ENCODE measurements at places on chromosomes 16 and 17. TPM values are rescaled to one million over a fixed set of nuclear protein-coding genes. Genes with fewer than 3 reads are reported as not detected.

DNA sequence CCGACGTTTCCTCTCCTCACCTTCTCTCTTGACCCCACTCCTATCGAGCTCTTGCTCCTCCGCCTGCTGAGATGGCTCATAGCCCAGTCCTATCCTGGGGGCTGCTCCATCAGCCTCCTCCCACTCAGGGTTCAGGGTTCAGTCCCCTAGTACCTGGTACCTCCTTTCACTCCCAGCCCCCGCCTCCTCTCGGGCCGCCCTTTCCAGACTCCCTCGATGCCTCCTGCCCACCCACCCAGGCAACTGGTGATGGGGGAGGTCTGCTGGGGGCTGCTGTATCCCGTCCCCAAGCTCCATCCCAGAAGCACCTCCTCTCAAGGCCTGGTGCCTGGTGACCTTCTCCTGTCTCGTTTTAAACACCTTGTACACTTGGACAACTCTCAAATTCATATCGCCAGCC lies 93.9 kb downstream of the AMFR start:
- no peak for DNase-seq

DNA sequence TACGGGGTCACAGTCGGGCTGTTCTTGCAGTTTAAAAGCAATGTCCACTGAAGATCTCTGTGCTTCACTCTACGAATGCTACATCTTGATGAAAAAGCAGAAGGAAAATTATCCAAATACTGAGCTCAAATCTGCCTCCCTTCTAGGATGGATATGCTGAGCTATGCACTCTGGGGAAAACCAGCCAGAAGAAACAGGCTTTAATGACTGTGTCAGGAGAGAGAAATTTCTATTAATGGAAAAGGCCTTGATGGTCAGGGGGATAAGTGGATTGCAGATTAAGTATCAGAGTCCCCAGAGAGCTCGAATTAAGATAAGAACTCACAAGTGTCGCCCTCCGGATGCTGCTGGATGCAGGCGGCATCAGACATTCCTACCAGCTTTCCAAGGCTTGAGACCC lies 39.6 kb upstream of the RCVRN start:
- no peak for DNase-seq

DNA sequence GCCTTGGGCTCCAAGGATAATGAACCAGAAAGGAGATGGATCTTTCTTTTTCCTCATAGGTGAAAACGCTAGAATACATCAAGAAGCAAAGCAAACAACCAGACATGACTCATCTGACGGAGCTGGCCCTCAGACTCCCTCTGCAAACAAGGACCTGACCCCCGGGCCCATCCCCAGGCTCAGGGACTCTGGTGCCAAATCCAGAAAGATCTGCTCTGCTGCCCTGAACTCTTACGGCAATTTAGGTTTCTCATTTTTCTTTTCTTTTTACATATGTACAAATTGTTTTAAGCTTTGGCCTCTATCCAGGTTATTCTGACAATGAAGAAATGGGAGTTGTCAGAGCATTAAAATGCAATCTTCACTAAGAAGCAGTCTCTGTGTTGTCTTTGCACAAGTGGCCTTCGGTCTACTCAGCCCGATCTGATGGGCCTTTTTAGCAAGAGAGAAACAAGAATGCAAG lies 17.7 kb downstream of the KNOP1 start:
- no peak for DNase-seq

Gene EPOP
- polyA plus RNA-seq = 0.48 TPM

Gene CIAPIN1
- polyA plus RNA-seq = 55.8 TPM
